ENCODE measurements at places on chromosomes 12 and 14. TPM values are rescaled to one million over a fixed set of nuclear protein-coding genes. Genes with fewer than 3 reads are reported as not detected.

NYNRIN gene
- total RNA-seq, result 8.2 TPM

UBR7 gene
- 27.7 TPM for total RNA-seq

FOXN4 gene
- total RNA-seq, result not detected

ATG14 gene
- 21.6 TPM for total RNA-seq

VPS33A gene
- 18.2 TPM for total RNA-seq

RDH12 gene
- not detected for total RNA-seq

FAM222A gene
- under 0.01 TPM for total RNA-seq

NKX2-1 gene
- total RNA-seq, result not detected

SERPINA9 gene
- total RNA-seq, result not detected

LRRK2 gene
- 10.8 TPM for total RNA-seq
